ENCODE measurements at places on chromosomes 12 and 14. TPM values are rescaled to one million over a fixed set of nuclear protein-coding genes. Genes with fewer than 3 reads are reported as not detected.

GRCh38 chr12:66190519-66191370 lies 1.7 kb downstream of the IRAK3 start:
- no peak for DNase-seq

RNASE7 gene
- total RNA-seq, result not detected

SYNDIG1L gene
- total RNA-seq, result 0.94 TPM

WSCD2 gene
- total RNA-seq, result 9.7 TPM

- DNase-seq, result no peak
Observed at GRCh38 chr14:102568115-102568614, 24.3 kb upstream of the RCOR1 start.

ARMH4 gene
- 14.6 TPM for total RNA-seq

DNA sequence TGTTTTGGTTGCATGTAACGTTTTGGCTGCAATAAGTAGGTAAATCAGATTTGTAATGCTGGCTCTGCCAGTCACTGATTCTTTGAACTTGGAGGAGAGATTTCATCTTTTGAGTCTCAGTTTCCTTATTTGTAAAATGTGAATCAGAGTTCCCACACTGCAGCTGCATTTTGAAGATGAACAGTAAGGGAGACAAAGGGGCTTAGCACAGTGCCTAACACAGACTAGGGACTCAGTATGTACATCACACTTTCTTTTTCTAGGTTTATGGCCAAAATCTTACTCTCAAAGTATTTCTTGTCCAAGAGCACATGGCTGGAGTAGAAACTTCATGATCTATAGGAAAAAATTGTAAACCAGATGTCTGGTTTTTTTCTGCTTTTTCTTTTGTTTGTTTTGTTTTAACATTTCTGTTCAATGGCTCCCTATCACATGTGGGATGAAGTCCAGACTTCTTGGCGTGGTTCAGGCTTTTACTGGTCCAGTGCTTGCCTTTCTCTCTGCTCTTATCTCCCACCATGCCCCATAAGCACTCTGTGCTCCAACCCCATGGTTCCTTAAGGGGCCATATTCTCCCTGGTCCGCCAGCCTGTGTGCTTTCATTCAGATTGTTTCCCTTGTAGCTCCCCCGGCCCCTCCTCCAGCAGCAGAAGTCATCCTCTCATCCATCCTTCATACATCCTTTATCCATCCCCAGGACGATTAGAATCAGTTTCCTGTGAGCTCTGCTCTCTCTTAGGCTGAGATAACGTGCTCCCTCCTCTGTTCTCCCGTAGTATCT lies 58.0 kb downstream of the SYNE2 start:
- no peak for DNase-seq
